ENCODE measurements at places on chromosomes 12 and 14.
A peak's percentile ranks its signal among the peaks of the same experiment; 100 is the strongest.

DNA sequence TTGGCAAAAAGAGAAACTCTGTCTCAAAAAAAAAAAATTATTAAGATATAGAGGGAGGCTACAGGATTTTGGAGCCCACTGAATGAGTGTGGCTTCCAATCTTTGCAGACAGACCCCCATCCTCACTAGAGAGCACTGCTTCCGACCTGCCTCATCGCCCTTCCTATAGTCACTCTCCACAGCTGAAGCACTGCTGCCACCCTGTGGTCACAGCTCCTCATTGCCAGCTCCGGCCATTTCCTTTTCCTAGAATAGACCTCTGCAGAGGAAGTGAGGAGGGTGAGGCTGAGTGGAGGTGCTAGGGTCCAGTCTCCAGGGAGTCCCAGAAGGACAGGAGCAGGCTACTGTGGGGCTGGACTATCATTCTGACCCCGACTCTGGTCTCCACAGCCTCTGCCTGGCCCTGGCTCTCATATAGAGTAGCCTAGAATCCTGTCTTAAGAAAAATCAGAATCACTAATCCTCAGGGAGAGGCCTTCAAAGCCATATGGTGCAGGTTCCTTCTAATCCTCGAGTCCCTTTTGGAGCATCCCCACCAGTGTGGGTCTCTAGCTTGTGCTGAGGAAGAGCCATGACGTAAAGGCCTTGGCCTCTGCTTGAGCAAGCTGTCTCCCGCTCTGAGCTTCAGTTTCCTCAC, 1.4 kb upstream of the NPFF start:
- peak; percentile 81 for DNase-seq

GRCh38 chr12:28652239-28652638, 462.0 kb downstream of the CCDC91 start:
- DNase-seq = no peak

DNA sequence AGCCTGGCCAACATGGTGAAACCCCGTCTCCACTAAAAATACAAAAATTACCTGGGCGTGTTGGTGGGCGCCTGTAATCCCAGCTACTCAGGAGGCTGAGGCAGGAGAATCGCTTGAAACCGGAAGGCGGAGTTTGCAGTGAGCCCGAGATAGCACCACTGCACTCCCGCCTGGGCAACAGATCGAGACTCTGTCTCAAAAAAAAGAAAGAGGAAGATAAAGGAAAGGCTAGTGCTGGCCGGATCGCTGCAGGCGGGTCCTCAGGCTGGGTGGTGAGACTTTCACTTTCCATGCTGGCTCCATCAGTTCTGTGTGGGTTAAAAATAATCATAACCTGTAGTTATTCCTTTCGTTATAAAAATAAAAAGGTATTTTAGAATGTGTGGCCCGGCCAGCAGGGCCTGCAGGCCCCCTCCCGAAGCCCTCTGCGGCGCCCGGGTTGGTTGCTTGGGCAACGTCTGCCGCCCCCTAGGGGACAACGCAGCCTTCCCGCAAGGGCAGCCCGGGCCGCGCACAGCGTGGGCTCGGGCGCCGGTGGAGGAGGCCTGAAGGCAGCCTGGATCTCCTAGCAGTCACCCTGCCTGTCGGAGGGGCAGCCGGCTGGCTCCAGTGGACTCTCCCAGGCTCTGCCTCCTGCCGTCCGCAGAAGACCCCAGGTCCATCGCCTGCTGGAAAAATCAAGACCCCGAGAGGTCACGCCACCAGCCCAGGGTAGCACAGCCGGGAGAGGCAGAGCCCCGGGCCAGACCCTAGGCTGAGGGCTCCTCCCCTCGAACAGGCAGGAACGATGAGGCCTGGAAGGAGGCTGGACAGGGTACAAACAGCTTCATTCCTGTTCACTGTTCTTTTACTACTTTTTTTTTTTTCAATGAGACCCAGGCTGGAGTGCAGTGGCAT, 5.0 kb upstream of the SLC25A47 start:
- DNase-seq = peak; percentile 78

GRCh38 chr12:116370004-116370404, 92.5 kb upstream of the MED13L start:
- DNase-seq = no peak

DNA sequence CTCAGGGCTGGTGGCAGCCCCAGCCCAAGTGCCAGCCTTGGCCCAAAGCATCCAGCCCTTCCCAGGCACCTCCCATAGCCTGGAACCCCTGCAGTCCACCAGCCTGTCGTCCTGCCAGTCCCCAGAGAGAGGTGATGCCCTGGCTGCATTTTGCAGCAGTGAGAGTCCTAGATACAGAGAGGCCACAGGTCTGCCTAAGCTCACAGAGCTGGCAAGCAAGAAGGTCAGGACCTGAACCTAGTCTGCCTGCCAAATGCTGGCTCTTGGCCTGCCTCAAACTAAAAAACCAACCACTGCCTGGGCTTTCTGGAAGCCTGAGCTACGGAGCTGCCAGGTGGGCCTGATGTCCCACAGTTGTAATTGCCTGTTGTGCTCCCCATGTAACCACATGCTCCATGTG, 164.9 kb downstream of the PHETA1 start:
- DNase-seq = no peak

DNA sequence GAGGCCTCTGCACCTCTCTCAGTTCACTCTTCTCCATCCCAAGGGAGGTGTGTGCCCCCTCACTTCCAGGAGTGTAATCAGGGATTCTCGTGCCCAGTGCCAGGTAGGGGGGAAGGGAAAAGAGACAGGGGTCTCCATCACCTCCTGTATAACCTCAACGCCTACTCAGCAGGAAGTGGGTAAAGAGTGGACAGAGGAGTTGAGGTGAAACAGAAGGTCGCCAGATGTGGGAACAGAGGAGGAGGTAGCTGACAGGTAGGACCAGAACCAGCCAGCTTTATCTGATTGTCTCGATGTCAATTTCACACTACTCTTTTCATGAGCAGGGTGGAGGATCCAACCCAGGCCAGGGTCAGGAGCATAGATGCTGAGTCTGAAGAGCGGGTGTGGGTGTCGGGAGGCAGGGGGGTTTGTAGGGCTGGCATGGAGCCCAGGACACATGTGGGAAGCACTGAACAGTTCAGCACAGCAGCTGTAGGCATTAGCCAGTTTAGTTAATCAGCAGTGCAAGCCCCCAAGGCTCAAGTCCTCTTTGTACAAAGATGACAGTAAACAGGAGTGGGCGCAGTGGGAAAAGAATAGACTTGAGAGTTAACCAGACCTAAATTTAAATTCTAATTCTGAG, 213.5 kb downstream of the PELI2 start:
- DNase-seq = no peak

GRCh38 chr12:19198272-19198671, 68.7 kb downstream of the PLEKHA5 start:
- no peak for DNase-seq

DNA sequence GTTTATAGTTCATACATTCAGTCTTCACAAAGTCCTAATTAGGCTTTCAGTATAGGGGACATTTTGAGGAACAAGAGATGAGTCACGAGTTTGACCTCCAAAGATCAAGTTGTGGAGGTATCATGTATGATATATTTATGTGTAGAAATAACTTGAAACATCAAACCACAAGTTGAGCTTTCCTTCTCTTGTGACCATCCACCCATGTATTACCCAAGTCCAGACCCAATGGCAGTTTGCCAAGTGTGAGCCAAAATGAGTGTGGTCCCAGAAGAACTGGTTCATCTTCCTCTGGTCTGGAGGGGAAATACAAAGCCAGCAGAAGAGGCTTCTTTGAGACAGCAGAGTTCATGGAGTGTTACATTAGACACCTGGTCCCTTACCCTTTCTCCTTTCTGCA, 104.9 kb downstream of the ATP23 start:
- DNase-seq = no peak

- no peak for DNase-seq
These were observed 86.3 kb upstream of the TMTC2 start for GRCh38 chr12:82600379-82600778.

GRCh38 chr12:31235868-31236395, 90.0 kb downstream of the SINHCAF start:
- DNase-seq = no peak

GRCh38 chr12:130574402-130574801, 141.7 kb downstream of the RIMBP2 start:
- DNase-seq = no peak

DNA sequence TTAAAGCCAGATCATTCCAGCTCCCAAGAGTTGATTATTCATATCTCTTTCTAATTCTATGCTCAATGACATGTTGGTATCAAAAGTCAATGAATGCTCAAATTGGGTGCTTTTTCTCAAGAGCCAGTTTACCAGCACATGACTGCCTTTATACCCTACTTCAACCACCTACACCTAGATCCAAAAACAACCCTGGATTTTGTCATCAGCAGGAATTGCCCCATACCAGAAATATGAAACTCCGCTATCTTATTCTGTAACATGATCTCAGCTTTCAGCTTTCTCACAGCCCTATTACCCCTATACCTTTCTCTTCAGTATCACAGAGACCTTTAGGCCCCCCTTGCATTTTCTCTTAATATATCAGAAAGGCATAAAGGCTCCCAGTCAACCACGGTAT, 32.3 kb upstream of the ESR2 start:
- DNase-seq = no peak

- DNase-seq = no peak
These were observed 40.9 kb downstream of the INTS13 start for GRCh38 chr12:26896913-26897312.

DNA sequence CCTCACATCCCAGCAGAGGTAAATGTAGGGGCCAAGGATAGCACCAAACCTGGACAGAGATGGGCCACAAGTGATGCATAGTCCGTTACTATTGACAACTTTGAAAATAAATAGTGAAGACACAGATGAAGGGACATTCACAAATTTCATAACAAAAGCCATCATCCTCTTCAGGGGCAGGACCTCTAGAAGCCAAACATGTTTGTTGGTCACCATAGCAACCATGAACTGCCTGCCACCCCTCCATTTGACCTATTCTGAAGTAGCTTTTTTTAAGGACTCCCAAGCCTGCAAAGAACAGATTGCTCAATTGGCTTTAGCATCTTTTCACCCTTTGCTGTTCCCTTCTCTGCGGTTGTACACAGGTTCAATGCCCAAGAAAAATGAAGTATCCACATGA, 35.7 kb upstream of the MDM1 start:
- DNase-seq = no peak

GRCh38 chr14:52015411-52016030, 26.2 kb downstream of the RTRAF start:
- no peak for DNase-seq

- DNase-seq = no peak
These were observed 77.7 kb upstream of the KITLG start for GRCh38 chr12:88658009-88658408.

- DNase-seq = no peak
These were observed 99.8 kb downstream of the METTL25 start for GRCh38 chr12:82458101-82458500.

DNA sequence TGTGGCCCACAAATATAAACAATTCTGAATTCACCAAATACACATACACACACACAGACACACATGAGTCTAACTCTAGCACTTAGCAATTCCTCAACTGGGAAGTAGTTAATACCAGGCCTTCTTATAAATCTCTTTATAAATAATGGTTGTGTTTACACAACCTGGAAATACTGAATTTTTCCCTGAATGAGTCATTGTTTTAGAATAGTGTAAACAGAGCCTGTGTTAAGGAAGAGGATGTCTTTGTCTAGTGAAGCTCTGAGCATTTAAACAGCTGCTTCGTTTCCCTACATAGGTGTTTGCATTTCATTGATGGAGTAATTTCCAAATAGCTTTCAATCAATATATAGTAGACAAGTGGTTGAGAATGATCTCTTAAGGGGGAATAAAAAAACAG, 218.8 kb downstream of the BTG1 start:
- no peak for DNase-seq

GRCh38 chr14:94011795-94012194, 14.3 kb upstream of the OTUB2 start:
- no peak for DNase-seq

DNA sequence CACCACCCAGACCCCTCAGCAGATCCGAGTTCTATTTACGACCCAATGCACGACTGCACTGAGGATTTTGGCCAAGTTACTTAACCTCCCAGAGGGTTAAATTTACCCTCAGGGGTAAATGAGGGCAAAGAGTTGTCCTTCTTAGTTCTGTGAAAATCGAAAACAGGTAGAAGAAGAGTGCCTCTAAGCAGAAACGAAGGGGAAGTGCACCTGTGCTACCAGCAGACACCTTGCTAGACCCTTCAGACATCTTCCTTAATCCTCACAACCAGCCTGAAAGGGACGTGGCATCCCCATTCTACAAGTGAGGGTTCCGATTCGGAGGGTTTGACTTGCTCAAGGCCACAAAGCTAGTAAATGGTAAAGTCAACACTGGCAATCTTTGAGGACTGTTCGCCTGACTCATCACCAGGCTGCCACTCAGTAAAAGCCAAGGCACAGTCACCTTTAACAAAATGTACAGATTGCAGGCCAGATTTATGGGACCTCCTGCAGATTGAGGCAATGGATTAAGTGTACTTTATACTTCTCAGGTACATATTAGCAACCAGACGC, 1.6 kb downstream of the GSG1 start:
- no peak for DNase-seq

DNA sequence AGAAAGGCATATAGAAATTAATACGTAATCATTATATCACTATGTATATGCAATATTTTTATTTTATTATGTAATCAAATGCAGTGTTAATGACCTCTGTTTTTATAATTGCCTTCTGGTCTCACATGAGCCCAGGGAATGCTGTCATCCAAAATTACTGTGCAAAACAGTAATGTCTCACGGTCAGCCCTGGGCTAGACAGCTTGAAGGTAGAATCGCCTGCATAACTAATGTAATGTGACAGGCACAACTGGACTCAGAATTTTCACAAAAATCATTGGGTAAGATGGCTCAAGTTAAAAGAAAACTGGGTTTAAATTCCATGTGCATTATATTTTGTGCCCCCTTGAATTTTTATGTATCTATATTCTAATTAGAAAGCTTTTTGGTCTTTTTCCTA, 293.3 kb downstream of the PPFIA2 start:
- DNase-seq = no peak

DNA sequence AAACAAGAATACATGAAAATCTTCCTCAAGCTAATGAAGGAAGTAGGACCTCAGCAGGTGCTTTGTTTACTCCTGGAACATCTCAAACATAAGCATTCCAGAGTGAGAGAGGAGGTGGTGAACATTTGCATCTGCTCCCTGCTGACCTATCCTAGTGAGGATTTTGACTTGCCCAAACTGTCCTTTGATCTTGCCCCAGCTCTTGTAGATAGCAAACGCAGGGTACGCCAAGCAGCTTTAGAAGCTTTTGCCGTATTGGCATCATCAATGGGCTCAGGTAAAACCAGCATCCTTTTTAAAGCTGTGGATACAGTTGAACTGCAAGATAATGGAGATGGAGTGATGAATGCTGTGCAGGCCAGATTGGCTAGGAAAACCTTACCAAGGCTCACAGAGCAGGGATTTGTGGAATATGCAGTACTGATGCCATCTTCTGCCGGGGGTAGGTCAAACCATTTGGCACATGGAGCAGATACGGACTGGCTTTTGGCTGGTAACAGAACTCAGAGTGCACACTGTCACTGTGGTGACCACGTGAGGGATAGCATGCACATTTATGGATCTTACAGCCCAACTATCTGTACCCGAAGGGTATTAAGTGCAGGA, 1.9 kb downstream of the TOGARAM1 start:
- no peak for DNase-seq

DNA sequence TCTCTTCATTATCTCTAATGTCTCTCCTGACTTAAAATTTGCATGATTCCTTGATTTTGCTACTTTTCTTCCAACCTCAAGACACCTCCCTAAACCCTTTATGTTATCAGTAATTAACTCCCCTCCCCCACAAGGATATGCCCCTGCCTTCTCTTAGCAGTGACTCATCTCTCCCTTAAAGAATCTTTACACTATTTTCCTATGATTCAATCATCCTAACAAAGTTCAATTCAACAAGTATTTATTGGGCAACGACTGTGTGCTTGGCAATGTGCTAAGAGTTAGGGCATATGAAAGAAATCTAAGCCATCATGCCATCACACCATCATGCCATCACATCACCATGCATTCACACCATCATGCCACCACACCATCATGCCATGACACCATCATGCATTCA, 80.1 kb downstream of the ANO2 start:
- no peak for DNase-seq
